ENCODE measurements at places on chromosomes 11 and 22.

GRCh38 chr11:126592496-126593410, 237.3 kb downstream of the ST3GAL4 start:
- DNase-seq = no peak

DNA sequence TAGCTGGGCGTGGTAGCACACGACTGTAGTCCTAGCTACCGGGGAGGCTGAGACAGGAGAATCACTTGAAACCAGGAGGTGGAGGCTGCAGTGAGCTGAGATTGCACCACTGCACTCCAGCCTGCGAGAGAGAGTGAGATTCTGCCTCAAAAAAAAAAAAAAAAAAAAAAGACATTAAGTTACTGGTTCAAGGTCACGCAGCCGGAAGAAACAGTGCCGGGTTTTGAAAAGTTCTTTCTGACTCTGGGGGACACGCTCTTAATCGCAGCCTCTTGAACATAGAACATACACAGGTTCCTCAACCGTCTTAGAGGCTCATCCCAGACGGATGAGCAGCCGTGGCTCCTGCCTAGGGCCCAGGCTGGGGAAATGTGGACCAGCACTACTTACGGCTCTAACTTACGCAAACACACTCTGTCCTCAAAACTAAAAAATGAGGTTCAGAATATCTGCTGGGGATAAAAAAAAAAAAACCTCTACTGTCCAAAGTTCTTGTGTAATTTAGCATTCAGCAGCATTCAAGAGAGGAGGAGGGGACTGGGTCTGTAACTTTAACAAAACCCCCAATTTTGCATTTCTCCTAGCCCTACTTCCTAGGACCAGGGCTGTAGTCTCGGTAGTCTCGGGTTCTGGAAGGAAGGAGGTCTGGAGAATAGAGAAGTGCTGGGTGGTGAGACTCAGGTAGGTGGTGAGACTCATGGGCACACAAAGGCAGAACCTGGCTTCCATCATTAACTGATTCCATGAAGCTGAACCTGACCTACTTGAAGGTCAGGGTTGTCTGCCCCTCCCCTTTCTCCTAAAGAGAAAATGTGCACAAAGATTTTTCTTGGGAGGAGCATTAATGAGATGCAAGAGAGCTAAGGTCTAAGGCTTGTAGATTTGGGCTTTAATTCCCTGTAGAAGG, 6.0 kb downstream of the SPTBN2 start:
- DNase-seq = no peak

DNA sequence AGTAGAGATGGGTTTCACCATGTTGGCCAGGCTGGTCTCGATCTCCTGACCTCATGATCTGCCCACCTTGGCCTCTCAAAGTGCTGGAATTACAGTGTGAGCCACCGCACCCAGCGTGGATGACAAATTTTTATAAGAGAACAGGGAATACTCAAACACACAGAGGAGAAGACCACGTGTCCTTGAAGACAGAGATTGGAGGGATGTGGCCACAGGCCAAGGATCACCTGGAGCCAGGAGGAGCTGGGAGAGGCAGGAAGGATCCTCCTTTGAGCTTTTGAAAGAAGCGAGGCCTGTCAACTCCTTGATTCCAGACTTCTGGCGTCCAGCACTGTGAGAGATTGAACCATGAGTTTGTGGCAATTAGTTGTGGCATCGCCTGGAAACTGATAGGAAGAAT, 1049.5 kb downstream of the TBC1D22A start:
- no peak for DNase-seq

DNA sequence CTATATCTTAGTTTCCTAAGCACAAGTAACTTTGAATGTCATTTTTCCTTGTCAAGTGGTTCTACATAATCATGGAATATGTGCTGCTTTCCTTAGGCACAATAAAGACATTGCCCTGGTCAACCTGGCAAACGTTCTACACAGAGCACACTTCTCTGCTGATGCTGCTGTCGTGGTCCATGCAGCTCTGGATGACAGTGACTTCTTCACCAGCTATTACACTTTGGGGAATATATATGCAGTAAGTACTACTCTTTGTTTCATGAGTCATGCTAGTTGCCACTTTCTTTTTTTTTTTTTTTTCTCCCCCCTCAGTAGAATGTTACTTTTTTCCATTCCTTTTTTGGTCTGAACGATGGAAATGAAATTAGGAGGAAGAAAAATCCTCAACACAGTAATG, 38.5 kb downstream of the TTC17 start:
- DNase-seq = no peak

GRCh38 chr22:48756146-48757111, 1071.2 kb downstream of the BRD1 start:
- no peak for DNase-seq

GRCh38 chr11:875769-876301, 33.2 kb downstream of the TSPAN4 start:
- DNase-seq = no peak
